Breast epithelium (tissue), 4 donors: ENCODE measurements at places on chromosomes 7 and 10. TPM values are rescaled to one million over a fixed set of nuclear protein-coding genes. Genes with fewer than 3 reads are reported as not detected.

- DNase-seq: no peak
Measured at GRCh38 chr10:69807122-69807521, 5.4 kb downstream of the COL13A1 start.

GRCh38 chr10:1465418-1465911 is 271.9 kb downstream of the ADARB2 start:
- DNase-seq: no peak

- no peak for DNase-seq
Measured at GRCh38 chr10:80465839-80466590, 11.9 kb downstream of the TSPAN14 start.

- peak; percentile 64 for DNase-seq
Measured at GRCh38 chr10:101829561-101830315, 11.5 kb upstream of the OGA start.

GRCh38 chr7:50676740-50677637 is 105.7 kb downstream of the GRB10 start:
- DNase-seq: no peak

- DNase-seq: no peak
Measured at GRCh38 chr7:26370011-26370410, 78.3 kb downstream of the SNX10 start.

- DNase-seq: no peak
Measured at GRCh38 chr7:100189061-100189460, 11.3 kb downstream of the STAG3 start.

DNA sequence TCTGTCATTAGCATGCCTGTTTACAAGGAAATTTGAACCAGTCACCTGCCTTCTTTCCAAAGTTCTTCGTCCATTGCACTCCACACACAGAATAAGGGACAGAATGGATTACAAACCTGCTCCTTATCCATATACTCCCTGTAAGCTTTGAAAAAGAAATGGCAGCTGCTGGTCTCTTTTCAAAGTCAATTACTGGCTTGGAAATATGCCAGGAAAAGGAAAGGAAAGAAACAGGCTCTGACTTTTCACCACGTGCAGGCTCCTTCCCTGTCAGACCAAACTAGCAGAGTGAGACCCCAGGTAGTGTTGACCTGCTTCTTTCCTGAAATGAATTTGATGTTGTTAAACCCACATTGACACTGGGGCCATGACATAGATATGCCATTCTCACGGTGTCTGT is 84.5 kb downstream of the LHFPL3 start:
- no peak for DNase-seq

DNA sequence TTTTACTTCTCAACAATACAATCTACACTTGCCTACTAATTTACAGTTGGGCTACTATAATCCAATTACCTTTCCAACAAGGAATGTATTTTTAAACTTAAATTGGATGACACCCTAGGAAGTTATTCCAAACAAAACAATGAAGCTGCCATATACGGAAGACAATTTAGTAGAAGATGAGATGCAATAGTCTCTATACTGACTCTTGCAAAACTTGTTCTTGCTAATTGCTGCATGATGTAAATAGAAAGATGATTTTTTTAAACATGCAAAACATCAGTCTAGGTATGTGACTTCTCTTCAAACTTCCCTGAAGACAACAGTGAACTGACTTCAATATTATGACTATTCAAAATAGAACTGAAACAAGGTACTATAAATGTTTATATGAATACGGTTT is 17.6 kb downstream of the NT5C3A start:
- no peak for DNase-seq

The HMX3 gene
- total RNA-seq: not detected

The GTF2I gene
- total RNA-seq: 184 TPM
